ENCODE measurements at places on chromosomes 11 and 22.
A peak's percentile ranks its signal among the peaks of the same experiment; 100 is the strongest.

DNA sequence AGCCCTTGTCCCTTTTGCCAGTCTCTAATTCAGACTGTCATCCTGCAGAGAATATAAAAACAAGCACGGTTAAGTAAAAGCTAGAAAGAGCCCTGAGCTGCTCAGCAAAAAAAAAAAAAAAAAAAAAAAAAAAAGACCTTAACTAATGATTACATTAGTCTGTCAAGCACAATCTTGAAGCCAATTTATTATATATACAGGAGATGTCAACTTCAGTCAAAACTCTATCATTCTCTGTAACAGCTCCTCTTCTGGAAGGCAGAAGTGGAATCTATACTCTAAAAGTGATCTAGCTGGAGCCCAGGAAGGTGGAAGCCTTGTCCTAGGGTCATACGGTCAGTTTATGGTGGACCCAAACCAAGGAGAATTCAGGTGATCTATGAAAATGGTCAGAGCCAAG is 55.2 kb upstream of the UBASH3B start:
- DNase-seq = no peak

DNA sequence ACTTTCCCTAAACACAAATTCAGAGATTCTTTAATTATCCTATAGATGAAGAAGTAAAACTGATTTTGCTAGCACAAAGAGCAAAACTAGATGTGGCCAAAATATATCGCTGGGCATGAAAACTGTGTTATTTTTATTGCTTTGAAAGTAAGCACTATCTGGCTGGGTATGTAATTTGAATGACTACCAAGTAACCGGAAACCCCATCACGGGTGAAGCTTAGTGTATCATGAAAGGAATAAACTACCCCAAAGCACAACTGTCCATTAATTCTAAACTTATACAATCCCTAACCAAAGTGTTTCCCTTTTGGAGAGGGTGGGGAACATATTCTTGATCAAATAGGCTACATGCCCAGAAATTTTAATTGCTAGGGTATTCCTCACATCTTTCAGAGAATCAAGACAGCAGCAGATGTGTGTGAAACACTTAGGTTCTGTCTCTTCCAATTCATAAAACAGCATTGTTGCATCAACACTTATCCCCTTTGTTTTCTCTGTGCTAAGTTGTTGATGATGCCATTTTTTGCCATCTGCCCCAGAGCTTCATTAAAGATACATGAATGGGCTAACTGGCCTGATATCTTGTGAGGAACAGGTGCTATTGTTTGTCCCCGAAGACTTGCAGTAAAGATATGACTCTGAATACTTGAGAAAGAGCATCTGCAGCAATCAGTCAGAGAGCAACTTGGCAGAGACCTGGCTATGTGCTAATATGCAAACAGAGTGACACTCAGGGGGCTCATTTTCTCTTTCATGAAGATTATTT is 238.2 kb downstream of the SOX6 start:
- DNase-seq = no peak

DNA sequence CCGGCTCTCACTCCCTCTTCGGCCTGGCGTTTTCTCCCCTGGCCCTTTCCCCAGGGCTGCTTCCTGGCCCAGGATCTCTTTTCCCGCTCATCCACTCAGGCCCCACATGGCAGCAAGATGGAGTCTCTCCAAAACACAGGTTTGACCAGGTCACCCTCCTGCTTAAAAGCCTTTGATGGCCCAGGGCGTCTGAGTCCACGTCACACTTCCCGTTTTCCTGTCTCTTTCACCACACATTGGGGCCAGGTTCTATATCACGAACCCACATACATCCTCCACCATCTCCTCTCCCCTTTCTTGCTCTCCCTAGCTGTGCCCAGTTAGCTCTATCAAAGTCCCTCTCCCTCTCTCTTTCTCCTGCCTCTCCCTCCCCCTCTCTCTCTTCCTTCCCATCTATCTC is 7.8 kb upstream of the LRRC32 start:
- no peak for DNase-seq

GRCh38 chr11:47904048-47904447 is 55.9 kb upstream of the NUP160 start:
- DNase-seq = no peak

DNA sequence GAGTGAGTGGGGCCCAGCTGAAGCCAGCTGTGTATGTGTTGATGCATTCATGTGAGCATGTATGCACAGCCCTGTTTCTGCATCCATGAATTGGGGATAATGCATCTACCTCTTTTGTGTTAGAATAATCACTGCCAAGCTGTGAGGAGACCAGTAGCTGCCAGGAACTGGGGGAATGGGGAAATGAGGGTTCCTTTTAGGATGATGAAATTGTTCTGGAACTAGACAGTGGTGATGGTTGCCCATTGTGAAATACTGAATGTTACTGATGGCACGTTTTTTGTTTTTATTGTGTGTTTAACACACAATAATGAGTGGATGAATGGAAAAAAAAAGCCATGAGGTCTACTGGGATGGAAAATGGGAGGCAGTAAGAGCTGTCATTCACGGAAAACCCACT is 45.3 kb upstream of the WNT11 start:
- no peak for DNase-seq

- peak; percentile 62 for DNase-seq
Measured at GRCh38 chr11:67732045-67732787, 57.8 kb upstream of the ALDH3B2 start.

GRCh38 chr11:121435132-121435531 is 17.0 kb upstream of the SORL1 start:
- no peak for DNase-seq

DNA sequence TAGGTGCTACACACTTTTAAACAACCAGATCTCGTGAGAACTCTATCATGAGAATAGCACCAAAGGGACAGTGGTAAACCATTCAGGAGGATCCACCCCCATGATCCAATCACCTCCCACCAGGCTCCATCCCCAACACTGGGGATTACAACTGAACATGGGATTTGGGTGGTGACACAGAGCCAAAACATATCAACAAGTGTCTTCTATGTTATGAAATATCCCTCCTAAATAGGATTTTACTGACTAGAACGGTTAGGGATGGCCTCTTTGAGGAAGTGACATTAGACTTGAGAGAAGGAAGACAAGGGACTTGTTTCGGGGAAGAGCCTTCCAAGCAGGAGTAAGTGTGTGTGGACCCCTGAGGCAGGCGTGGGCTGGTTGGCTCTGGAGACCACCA is 11.9 kb upstream of the MRPL11 start:
- DNase-seq = no peak

GRCh38 chr11:115008799-115009198 is 330.5 kb downstream of the NXPE2 start:
- no peak for DNase-seq

DNA sequence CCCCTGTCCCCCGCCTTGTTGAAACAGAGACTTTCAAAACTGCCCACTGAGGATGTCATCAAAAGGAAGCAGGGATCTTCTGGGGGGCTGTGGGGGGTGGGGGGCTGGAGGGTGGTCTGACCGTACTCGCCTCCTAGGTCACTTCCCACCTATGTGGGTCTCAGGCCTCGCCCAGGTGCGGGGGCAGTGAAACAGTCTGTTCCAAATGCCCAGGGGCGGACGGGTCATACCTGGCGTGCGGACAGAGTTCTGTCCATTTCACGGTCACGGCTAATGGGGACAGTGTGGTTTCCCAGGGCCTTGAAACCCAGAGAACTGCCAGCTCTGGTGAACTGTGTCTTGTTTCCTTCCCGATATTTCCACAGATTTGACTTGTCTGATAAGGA is 27.2 kb downstream of the ANO1 start:
- no peak for DNase-seq

GRCh38 chr11:117921456-117921855 is 7.7 kb downstream of the TMPRSS13 start:
- DNase-seq = no peak

DNA sequence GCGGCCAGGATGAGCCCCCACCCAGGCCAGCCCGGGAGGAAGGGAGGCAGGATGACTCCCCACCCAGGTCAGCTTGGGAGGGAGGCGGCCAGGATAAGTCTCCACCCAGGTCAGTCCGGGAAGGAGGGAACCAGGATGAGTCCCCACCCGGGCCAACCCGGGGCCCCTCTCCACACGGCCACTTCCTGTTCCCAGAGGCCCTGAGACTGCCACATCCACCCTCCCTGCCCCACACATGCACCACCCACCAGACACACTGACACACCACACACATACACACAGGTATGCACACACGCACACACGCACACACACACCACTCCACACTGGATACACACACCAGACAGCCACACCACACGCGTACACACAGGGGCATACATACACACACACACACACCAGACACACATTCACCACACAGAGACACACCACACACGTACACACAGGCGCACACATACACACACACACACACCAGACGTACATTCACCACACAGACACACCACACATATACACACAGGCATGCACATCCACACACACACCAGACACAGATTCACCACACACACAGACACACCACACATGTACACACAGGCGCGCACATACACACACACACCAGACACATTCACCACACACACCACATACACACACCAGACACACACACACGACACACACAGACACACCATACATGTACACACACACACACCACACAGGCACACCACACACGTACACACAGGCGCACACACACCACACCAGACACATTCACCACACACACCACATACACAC is 84.9 kb upstream of the PRR5 start:
- no peak for DNase-seq

GRCh38 chr22:20794650-20795413 is 20.9 kb downstream of the SERPIND1 start:
- DNase-seq = no peak

- DNase-seq = no peak
Measured at GRCh38 chr11:10387206-10388083, 67.6 kb upstream of the AMPD3 start.

DNA sequence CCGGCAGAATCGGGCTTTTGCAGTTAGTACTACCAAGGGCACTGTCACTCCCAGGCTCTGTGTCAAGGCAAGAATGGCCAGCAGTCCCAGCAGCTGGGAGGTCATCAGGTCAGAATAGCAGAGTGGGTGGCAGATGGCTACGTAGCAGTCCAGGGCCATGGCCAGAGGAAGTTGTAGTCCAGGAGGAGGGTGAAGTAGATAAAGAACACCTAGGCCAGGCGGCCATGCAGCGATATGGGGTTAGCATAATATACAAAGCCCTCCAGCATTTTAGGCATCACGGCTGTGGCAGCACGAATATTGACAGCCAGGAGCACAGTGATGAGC is 52.1 kb downstream of the RRM1 start:
- DNase-seq = no peak

DNA sequence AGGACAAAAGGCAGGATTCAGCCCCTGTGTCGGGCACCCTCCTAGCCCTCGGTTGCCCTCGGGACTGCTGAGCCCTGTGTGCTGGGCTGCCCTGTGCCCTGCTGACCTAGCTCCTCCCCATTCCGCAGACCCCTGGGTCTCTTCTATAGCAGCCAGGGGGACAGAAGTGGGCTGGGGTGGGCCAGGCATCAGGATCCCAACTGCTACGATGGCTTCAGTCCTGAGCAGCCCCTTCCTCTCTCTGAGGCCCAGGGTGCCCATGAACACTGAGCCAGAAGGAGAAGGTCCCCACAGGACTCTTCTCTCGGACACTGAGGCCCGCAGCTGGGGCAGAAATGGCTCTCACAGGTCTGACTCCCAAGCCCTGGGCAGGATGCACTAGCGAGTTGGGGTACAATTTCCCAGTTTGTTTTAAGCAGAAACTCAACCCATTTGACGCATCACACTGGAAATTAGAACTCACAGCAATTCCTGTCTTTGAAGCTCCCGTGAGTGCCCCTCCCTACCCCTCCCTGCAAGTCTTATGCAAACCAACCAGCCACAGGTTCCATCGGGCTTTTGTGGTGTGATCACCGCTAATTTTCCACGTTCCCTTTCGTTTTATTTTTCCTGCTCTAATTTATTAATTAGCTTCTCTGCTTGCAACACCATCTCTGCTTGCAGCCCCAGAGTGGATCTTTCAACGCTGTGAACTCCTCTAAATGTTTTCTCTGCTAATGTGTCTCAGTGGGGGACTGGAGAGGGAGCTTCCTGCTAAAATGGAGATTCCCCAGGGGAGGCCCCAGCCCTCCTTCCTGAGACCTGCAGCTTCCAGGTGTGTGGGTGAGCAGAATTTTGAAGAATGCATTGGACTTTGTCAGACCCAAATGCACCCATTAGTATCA is 56.7 kb downstream of the PHF21B start:
- no peak for DNase-seq

DNA sequence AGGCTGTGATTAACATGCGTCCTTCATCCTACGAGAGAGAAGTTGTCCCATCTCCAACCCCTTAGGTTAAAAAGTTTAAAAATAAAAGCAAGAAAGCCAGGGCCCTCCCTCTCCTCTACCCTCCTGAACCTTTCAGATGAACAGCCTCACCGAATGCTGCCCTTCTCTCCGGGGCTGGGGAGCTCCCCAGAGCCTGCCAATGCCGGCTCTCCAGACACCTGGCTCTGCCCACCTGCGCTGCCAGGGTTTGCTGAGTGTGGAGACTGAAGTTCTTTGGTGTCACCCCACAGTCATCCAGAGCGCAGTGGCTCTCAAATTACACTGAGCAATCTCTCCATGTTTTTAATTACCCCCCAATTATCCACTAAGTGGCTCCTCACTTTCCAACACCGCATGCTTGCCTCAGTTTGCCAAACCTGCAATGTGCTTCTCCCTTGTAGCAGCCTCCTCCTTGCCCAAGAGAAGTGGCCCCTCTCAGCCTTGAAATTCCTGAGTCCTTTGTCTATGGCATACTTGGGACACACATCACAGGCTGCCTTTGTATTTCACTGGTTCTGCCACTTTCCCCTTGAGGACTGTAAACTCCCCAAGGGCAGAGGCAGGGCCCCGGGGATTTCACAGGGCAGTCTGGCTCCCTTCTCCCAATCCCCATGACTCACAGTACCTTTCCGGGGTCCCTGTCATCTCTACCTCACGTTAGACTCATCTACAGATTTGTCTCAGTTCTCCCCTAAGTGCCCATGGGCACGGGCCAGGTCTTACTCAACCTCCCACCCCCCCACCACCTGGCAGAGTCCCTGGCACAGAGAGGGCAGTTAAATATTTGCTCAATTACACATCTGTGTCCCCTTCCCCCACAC is 2.0 kb downstream of the MYH9 start:
- DNase-seq = peak; percentile 38

GRCh38 chr22:48574776-48575617 is 1252.7 kb downstream of the BRD1 start:
- no peak for DNase-seq

- DNase-seq = no peak
Measured at GRCh38 chr22:28841111-28841510, 40.7 kb upstream of the XBP1 start.

DNA sequence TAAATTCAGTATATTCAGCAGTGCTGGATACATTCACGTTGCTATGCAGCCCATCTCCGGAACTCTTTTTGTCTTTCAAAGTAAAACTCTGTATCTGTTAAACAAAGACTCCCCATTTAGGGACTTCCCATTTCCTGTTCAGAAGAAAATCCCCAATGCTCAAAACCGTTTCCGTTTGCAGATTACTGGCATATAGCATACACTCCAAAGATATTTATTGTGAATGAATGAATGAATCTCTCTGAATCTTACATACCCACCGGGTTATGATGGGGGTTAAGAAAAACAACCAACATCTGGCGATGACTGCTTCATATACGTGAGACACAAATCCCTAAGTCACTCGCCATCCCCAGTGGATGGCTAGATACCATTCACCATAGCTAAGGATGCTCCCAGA is 1.6 kb downstream of the THY1 start:
- no peak for DNase-seq

- peak; percentile 91 for DNase-seq
Measured at GRCh38 chr11:130522284-130522961, 74.0 kb downstream of the ADAMTS15 start.

GRCh38 chr22:47111626-47112581 is 349.5 kb downstream of the TBC1D22A start:
- no peak for DNase-seq

Measured in BE2C (cell line).